ENCODE measurements at places on chromosomes 16 and 17.

GRCh38 chr17:57551321-57552079 is 193.6 kb downstream of the CCDC182 start:
- H3K4me3 ChIP-seq = no peak overlapping the region
- no peaks in the 10 kb centered on the region for H3K36me3 ChIP-seq
- no peak for DNase-seq

- H3K4me3 ChIP-seq = no peak overlapping the region
- no peaks in the 10 kb centered on the region for H3K4me1 ChIP-seq
- no peaks in the 10 kb centered on the region for H3K36me3 ChIP-seq
- DNase-seq = peak; percentile 55
Observed at GRCh38 chr16:85393674-85394451, 219.3 kb upstream of the GSE1 start.

DNA sequence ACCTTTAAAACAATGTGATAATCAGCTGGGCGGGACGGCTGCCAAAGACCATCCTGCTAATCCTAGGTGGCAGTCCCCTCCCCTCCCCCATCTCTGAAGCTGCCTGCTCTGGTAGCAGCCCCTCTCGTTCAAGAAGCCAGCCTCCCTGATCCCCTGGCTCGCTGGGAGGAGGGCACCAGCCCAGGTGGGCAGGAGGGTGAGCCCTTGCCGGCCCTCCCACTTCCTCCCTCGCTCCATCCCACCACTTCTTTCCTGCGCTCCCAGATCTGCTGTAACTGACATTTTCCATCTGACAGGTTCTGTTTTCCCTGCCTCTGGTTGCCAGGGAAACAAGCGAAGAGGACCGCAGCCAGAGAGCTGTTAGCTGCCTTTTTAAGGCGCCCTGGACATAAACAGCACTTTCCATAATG is 155.7 kb upstream of the TNRC6C start:
- no peak for DNase-seq
- no peak overlapping the region for H3K27ac ChIP-seq
- H3K36me3 ChIP-seq = no peaks in the 10 kb centered on the region
- peaks cover 34% of the 10 kb centered on the region for H3K27me3 ChIP-seq

DNA sequence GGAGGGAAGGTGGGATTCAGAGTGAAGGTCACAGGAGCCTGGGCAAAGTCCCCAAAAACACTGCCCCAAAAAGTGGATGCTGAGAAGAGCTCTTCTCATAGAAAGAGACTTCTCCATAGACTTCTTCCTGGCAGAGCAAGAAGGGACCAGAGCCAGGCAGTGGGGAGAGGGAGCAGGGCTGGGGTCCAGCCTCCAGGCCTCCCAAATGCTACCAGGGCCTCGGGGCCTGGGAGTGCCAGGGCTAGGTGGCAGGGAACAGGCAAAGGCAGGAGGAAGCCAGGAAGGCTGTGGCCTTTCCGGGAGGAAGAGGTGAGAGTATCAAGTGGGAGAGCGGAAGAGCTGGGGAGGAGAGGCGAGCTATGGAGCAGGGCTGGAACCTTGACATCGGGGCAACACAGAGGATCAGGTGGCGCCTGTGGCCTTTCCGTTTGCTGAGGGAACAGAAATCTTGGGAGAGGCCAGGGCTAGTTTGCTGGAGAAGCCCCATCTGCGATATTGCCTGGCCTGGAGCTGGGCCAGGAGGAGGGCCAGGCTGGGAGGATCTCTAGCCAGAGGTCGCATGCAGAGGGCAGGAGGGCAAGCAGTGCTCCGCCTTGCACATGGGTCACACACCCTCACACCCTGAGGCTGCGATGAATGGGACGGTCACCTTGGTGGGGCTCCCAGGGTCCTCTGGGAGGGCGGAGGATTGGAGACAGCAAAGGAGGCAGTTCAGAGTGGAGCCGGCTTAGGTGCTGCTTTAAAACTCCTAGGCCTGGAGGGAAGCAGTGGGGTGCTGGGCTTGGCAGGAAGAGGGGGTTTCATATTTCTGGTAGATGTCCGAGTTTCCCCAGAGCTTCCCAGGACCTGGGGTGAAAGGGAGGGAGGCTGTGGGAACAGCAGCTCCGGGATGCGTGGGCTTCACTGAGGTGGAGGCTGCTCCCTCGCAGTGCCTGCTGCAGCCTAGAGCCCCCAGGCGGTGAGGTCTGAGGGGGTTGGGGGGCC is 3.4 kb downstream of the SLC16A5 start:
- no peak for DNase-seq
- no peaks in the 10 kb centered on the region for H3K27me3 ChIP-seq
- H3K4me1 ChIP-seq = peaks cover 39% of the 10 kb centered on the region

GRCh38 chr16:75029854-75030253 is 31.0 kb downstream of the ZNRF1 start:
- no peak overlapping the region for H3K27ac ChIP-seq
- DNase-seq = no peak
- H3K36me3 ChIP-seq = peaks cover 3% of the 10 kb centered on the region
- no peak overlapping the region for H3K4me3 ChIP-seq
- no peaks in the 10 kb centered on the region for H3K27me3 ChIP-seq
- peaks cover 11% of the 10 kb centered on the region for H3K4me1 ChIP-seq

- H3K36me3 ChIP-seq = no peaks in the 10 kb centered on the region
- no peak overlapping the region for H3K4me3 ChIP-seq
- DNase-seq = no peak
- H3K27me3 ChIP-seq = peaks cover 2% of the 10 kb centered on the region
- H3K4me1 ChIP-seq = no peaks in the 10 kb centered on the region
- no peak overlapping the region for H3K27ac ChIP-seq
Observed at GRCh38 chr16:75810342-75810741, 84.1 kb upstream of the CPHXL start.

DNA sequence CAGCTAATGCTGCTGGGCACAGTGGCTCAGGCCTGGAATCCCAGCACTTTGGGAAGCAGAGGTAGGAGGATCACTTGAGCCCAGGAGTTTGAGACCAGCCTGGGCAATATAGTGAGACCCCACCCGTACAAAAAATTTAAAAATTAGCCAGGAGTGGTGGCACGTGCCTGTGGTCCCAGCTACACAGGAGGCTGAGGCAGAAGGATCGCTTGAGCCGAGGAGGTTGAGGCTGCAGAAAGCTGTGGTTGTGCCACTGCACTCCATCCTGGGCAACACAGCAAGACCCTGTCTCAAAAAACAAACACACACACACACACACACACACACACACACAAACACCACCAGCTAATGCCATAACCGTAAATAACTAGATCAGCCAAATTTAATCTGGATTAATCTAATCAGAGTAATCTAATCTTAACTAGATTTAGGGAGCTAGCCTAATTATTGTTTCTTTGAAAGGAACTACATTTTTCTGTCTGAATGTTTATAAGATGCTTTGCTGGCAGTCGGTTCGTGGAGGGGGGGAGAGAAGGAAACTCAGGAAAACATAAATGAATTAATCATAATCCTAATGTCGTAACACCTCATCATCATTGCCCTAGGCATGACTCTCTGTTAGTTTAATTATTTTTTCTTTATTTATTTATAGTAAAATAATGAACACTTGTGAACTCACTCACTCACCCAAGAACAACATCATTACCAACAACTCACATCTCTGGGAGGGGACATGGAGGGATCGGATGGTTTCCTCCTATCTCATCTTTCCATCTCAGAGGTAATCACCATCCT is 12.5 kb upstream of the RBBP6 start:
- no peak for DNase-seq
- H3K36me3 ChIP-seq = no peaks in the 10 kb centered on the region
- peaks cover 13% of the 10 kb centered on the region for H3K4me1 ChIP-seq
- no peaks in the 10 kb centered on the region for H3K27me3 ChIP-seq

DNA sequence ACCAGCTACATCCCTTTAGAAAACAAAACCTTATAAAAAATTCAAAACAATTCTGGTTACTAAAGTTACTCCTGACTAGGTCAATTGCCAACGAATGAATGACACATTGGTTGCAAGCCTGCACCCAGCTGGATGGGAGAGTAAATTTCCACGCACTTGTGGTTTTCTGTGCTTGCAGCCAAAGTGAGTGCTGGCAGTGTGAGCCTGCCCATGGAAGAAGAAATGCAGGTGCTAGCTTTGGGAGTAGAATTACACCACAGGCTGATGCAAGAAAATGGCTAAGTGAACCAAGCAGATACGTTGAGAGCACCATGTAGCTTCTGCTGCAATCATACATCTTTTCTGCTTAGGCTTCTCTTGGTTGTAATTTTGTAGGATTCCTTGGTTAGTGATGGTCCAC is 74.6 kb downstream of the SYCE1L start:
- no peak overlapping the region for H3K4me3 ChIP-seq
- peaks cover 6% of the 10 kb centered on the region for H3K27me3 ChIP-seq

DNA sequence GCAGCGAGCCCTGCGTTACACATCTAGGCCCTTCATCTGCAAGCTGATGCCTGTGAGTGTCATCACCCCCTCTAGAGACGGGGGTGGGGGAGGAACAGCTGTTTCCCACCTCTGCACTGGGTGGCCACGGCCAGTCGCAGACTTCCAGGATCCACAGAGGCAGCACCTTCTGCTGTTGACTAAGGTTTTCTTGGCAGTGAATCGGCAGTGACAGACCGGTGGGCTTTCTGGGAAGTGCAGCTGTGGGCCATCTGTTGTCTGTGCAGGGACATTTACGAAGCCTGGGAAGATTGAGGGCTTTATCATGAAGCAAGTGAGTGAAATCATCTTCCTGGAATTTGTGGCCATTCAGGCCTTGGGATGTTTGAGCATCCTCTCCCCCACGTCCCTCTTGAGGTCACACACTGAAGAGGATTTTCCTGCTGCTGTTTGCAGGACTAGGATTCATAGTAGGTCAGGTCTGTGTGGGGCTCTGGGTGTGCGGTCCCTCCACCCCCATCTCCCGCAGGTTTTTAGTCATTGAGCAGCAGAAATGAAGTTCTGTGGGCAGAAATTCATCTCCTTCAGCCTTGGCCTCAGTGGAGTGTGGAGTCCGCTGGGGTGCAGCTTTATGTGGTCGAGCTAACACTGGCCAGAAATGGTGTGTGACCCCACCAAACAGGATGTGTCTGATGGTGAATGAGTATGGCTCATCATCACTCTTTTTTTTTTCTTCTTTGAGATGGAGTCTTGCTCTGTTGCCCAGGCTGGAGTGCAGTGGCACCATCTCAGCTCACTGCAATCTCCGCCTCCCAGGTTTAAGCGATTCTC is 12.0 kb downstream of the PGS1 start:
- peaks cover 55% of the 10 kb centered on the region for H3K36me3 ChIP-seq
- H3K4me3 ChIP-seq = no peak overlapping the region
- no peak for DNase-seq
- H3K27me3 ChIP-seq = no peaks in the 10 kb centered on the region

DNA sequence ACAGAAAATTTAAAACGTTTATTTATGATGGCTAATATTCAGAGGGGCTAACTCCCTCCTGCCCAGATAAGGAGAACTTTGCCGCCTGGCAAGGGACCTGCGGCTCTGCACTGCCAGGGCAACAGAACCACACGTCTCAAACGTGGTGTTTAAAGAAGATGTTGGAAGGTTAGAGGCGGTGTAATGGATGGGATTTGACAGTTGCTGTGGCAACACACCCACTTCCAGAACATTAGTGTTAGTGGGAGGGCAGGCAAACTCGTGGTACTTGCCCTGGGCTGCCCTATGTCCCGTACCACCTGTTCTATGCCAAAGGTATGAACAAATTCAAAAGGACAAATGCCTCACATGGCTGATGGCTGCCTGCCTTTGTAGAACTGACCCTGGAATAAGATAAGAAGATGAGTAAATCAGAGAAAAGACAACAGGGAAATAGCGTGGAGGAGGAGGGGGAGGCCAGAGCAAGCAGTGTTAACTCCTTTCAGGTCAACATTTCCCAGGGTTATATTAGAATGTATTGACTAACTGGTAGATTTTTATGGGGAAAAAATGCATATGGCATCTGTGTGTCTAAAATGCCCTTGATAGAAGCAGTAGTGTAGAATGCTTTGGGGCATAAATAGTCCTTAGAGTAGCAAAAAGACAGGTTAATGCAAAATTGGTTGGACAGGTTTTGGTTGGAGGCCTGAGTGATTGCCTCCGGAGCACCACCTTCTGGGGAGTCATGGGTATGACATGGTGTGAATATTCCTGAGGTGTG is 30.8 kb downstream of the HLF start:
- H3K36me3 ChIP-seq = no peaks in the 10 kb centered on the region
- no peak overlapping the region for H3K27ac ChIP-seq
- no peak overlapping the region for H3K4me3 ChIP-seq
- H3K4me1 ChIP-seq = no peaks in the 10 kb centered on the region
- no peaks in the 10 kb centered on the region for H3K27me3 ChIP-seq

DNA sequence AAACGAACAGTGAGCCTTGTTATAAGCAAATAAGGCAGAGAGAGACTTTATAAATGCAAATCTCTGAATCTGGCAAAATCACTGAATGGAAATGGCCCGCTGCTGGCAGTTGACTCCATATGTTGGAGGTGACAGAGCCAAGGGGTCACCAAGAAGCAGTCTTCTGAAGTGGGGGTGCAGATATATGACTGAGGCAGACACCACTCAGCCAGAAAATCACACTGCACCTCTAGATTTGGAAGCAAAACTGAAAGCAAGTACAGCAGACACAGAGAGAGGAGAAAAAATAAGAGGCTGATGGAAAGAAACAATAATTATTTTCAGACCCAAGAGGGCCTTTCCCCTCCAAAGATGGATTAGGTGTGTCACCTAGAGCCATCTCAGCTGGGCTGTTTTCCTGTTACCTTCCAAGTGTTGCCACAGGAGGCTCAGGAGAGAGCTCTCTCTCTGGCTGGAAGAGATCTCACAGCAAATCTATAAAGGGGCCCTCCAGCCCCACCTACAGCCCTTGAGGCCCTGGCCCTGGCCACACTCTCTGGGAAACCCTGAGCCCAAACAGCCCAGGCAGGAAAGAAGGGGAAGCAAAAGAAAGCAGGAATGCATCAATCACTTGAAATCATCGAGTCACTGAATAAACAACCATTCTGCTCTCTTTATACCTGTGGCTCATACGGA is 585.1 kb upstream of the PSMD7 start:
- H3K27me3 ChIP-seq = no peaks in the 10 kb centered on the region
- H3K36me3 ChIP-seq = no peaks in the 10 kb centered on the region
- DNase-seq = no peak
- no peak overlapping the region for H3K27ac ChIP-seq

- DNase-seq = no peak
- no peak overlapping the region for H3K4me3 ChIP-seq
- no peaks in the 10 kb centered on the region for H3K27me3 ChIP-seq
- H3K27ac ChIP-seq = no peak overlapping the region
- H3K4me1 ChIP-seq = peaks cover 16% of the 10 kb centered on the region
Observed at GRCh38 chr17:17063546-17064122, 21.4 kb downstream of the MPRIP start.

GRCh38 chr17:39848600-39848999 is 15.5 kb downstream of the IKZF3 start:
- peaks cover 41% of the 10 kb centered on the region for H3K4me1 ChIP-seq
- no peak overlapping the region for H3K27ac ChIP-seq
- H3K27me3 ChIP-seq = no peaks in the 10 kb centered on the region
- peaks cover 15% of the 10 kb centered on the region for H3K36me3 ChIP-seq

DNA sequence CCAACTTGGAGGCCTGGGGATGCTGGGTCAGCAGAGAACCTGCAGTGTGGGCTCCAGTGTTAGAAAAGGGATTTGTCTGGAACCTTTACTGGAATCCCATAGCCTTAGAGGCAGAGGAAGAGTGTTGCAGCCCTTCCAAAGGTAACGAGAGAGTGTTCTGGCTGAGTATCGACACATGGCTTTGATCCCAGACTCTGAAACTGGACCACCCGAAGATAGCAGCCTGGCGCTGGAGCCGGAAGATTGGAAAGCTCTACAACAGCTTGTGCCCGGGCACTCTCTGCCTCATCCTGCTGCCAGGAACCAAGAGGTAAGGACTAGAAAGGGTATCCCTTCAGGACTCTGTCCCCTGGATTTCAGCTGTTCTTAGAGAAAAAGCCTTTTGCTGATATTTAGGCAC is 39.7 kb downstream of the REXO5 start:
- H3K27ac ChIP-seq = no peak overlapping the region
- no peak overlapping the region for H3K4me3 ChIP-seq
- peaks cover 56% of the 10 kb centered on the region for H3K36me3 ChIP-seq
- no peaks in the 10 kb centered on the region for H3K27me3 ChIP-seq
- no peak for DNase-seq
